ENCODE measurements at places on chromosomes 4 and X. TPM values are rescaled to one million over a fixed set of nuclear protein-coding genes. Genes with fewer than 3 reads are reported as not detected.

Gene CHRDL1
- 6.7 TPM for polyA plus RNA-seq

Gene CCNA2
- 21.6 TPM for polyA plus RNA-seq

Gene PSAPL1
- polyA plus RNA-seq = 0.49 TPM

Gene MAGEA2B
- polyA plus RNA-seq = not detected

DNA sequence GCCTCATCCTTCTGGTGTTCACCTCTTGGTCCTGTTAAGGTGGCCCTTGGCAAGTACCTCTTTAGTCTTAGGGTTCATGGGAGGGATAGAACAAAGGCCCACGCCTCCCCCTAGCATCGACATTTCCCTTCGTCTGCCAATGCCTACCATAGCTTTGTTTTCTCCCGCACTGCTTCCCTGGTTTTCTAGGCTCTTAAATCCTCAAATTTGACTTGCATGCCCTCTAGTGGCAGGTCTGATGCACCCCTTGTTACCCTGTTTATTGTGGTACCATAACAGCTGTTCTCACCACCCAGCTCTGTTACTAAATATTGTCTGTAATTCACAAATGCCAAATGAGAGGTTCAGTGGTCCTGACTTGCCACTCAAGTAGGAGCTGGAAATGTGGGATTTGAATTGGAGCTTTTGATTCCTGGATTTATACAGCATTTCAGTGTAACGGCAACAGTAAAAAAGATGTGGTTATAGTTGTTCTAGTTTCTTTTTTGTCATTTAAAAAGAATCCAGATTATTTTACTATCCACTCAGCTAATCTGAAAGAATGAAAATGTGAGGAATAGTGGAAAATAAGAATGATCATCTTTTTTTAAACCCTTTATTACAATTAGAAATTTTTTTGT is 100.1 kb downstream of the REPS2 start:
- no peak overlapping the region for H3K4me3 ChIP-seq
- DNase-seq = peak; percentile 49
- no peaks in the 10 kb centered on the region for H3K36me3 ChIP-seq
- H3K27ac ChIP-seq = no peak overlapping the region

GRCh38 chr4:147326591-147326990 is 154.3 kb upstream of the EDNRA start:
- H3K27ac ChIP-seq = no peak overlapping the region
- H3K4me3 ChIP-seq = no peak overlapping the region
- no peaks in the 10 kb centered on the region for H3K27me3 ChIP-seq
- no peaks in the 10 kb centered on the region for H3K36me3 ChIP-seq

DNA sequence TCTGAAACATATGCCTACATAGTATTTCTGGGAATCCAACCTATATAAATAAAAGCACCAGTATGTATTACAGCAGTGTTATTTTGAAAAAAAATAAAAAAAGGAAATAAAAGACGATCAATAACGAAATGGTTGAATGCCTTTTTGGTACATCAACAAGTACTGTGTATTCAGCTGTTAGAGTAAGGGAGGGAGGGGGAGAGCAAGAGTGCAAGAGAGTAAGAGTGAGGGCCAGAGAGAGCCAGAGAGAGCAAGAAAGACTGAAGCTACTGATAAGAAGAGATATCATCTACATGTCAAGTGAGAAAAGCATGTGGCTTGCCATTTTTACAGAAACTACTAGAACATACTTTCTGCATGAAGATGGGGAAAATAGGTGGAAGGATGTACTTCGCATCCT is 1.8 kb downstream of the SPIN4 start:
- DNase-seq = no peak
- H3K4me3 ChIP-seq = no peak overlapping the region
- H3K27ac ChIP-seq = no peak overlapping the region
- no peaks in the 10 kb centered on the region for H3K36me3 ChIP-seq

GRCh38 chr4:173698557-173699262 is 168.7 kb upstream of the HAND2 start:
- no peak overlapping the region for H3K27ac ChIP-seq
- no peaks in the 10 kb centered on the region for H3K4me1 ChIP-seq
- H3K4me3 ChIP-seq = no peak overlapping the region
- no peaks in the 10 kb centered on the region for H3K36me3 ChIP-seq

DNA sequence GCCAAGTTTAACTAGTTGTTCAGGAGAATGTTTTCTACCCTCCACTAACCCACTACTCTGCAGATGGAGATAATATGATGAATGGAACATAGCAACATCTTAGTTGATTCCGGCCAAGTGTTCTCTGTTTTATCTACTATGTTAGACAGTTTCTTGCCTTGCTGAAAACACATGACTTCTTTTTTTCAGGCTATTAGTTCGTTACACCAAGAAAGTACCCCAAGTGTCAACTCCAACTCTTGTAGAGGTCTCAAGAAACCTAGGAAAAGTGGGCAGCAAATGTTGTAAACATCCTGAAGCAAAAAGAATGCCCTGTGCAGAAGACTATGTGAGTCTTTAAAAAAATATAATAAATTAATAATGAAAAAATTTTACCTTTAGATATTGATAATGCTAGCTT is 13.3 kb downstream of the ALB start:
- no peak overlapping the region for H3K27ac ChIP-seq
- no peaks in the 10 kb centered on the region for H3K27me3 ChIP-seq
- no peaks in the 10 kb centered on the region for H3K4me1 ChIP-seq
- DNase-seq = no peak
- H3K36me3 ChIP-seq = no peaks in the 10 kb centered on the region
- no peak overlapping the region for H3K4me3 ChIP-seq

- no peak for DNase-seq
- H3K27me3 ChIP-seq = no peaks in the 10 kb centered on the region
- H3K36me3 ChIP-seq = no peaks in the 10 kb centered on the region
Measured at GRCh38 chr4:53602390-53602789, 11.1 kb upstream of the LNX1 start.

- H3K4me3 ChIP-seq = no peak overlapping the region
- no peak overlapping the region for H3K27ac ChIP-seq
- DNase-seq = no peak
Measured at GRCh38 chr4:771464-771863, 54.5 kb downstream of the CPLX1 start.

GRCh38 chrX:49958727-49959485 is 36.5 kb downstream of the CLCN5 start:
- no peaks in the 10 kb centered on the region for H3K27me3 ChIP-seq
- no peak for DNase-seq
- H3K36me3 ChIP-seq = no peaks in the 10 kb centered on the region
- H3K4me1 ChIP-seq = peaks cover 4% of the 10 kb centered on the region

DNA sequence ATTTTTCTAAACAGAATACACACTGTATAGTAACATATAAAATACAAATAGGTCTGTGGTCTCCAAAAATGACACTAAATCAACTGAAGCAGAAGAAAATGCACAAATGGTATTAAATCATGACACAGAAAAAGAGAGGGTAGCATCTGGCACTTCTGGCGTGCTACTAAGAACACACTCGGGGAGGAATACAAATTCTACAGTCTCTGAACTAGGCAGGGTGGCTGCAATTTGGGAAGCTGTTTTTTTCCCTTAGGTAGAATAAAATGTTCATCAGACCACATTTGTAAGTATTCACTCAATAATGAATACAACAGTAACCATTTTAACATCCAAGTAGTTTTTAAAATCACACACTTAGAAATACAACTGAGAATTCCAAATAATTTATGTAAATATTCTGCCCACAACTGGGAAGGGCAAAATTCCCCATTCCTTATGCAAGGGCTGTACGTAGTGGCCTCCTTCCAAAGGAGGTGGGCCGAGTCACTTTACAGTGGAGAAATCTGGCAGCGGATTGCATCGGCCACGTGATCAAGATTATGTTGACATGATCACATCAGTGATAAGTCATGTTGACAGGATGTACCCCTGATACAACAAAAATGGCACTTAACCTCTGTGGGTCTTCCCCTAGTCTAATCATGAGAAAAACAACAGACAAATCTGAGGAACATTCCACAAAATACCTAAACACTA is 101.1 kb downstream of the TSPAN5 start:
- no peak overlapping the region for H3K4me3 ChIP-seq
- no peak for DNase-seq
- H3K4me1 ChIP-seq = no peaks in the 10 kb centered on the region
- H3K27ac ChIP-seq = no peak overlapping the region
- H3K36me3 ChIP-seq = no peaks in the 10 kb centered on the region

- DNase-seq = no peak
- no peaks in the 10 kb centered on the region for H3K4me1 ChIP-seq
- no peak overlapping the region for H3K27ac ChIP-seq
- H3K36me3 ChIP-seq = no peaks in the 10 kb centered on the region
- no peak overlapping the region for H3K4me3 ChIP-seq
- H3K27me3 ChIP-seq = no peaks in the 10 kb centered on the region
Measured at GRCh38 chr4:139872274-139872673, 206.7 kb downstream of the MGST2 start.

All from large intestine (tissue), 12 donors.